Mammary microvascular endothelial cell (primary cell): ENCODE measurements at places on chromosomes 2 and 18. TPM values are rescaled to one million over a fixed set of nuclear protein-coding genes. Genes with fewer than 3 reads are reported as not detected.

Gene C2orf81
- total RNA-seq: 0.59 and 0.67 TPM in 2 replicates

Gene DNPEP
- 46.8 and 54.5 TPM in 2 replicates for total RNA-seq

Gene ATRAID
- total RNA-seq: 131 and 156 TPM in 2 replicates

Gene EML6
- total RNA-seq: 0.13 and 0.89 TPM in 2 replicates

Gene HOXD13
- not detected in 2 replicates for total RNA-seq

Gene SPP2
- not detected in 2 replicates for total RNA-seq

Gene CRYGC
- total RNA-seq: not detected in 2 replicates

Gene DPP4
- 20.2 and 20.3 TPM in 2 replicates for total RNA-seq

Gene UGT1A3
- not detected in 2 replicates for total RNA-seq

Gene MAL
- not detected in 2 replicates for total RNA-seq

Gene IFIH1
- total RNA-seq: 24.5 and 26.0 TPM in 2 replicates

Gene CTNNA2
- total RNA-seq: not detected in 2 replicates

Gene RGPD3
- total RNA-seq: 0.10 and 0.13 TPM in 2 replicates

Gene IL36B
- total RNA-seq: not detected in 2 replicates

Gene FSIP2
- 0.20 TPM in 1 of 2 replicates, not detected in the other for total RNA-seq

Gene DNAJC5G
- total RNA-seq: not detected in 2 replicates

Gene DSG2
- 1.3 and 3.1 TPM in 2 replicates for total RNA-seq

Gene ACVR1C
- total RNA-seq: not detected in 2 replicates

Gene MGAT4A
- total RNA-seq: 49.2 and 68.6 TPM in 2 replicates

Gene PROKR1
- total RNA-seq: not detected in 2 replicates

Gene LMAN1
- 101 and 109 TPM in 2 replicates for total RNA-seq

Gene TBR1
- total RNA-seq: not detected in 2 replicates

Gene DSC1
- not detected in 2 replicates for total RNA-seq

Gene TMEM247
- total RNA-seq: not detected in 2 replicates

Gene LRATD1
- 2.3 and 3.8 TPM in 2 replicates for total RNA-seq

Gene SERPINB4
- total RNA-seq: not detected in 2 replicates

Gene CCL20
- 4.6 and 6.5 TPM in 2 replicates for total RNA-seq

Gene ANKRD23
- 0.20 TPM in 1 of 2 replicates, not detected in the other for total RNA-seq

Gene SDC1
- total RNA-seq: 1.4 and 1.9 TPM in 2 replicates

Gene ASTL
- not detected in 2 replicates for total RNA-seq

Gene PKP4
- 29.5 and 31.3 TPM in 2 replicates for total RNA-seq

Gene KCNF1
- total RNA-seq: 0.20 and 0.33 TPM in 2 replicates

Gene DSC3
- 0.10 and 0.13 TPM in 2 replicates for total RNA-seq

Gene GTF2A1L
- 0.60 TPM in 1 of 2 replicates, not detected in the other for total RNA-seq

Gene ATAD2B
- 4.7 and 5.1 TPM in 2 replicates for total RNA-seq

Gene PLGLB2
- total RNA-seq: not detected in 2 replicates

Gene GPAT2
- total RNA-seq: 7.6 and 8.3 TPM in 2 replicates

Gene PDCD1
- not detected in 2 replicates for total RNA-seq

Gene OTOS
- not detected in 2 replicates for total RNA-seq

Gene ANKRD62
- total RNA-seq: not detected in 2 replicates

Gene ADD2
- total RNA-seq: 14.3 and 15.4 TPM in 2 replicates

Gene FKBP7
- total RNA-seq: 10.3 and 11.4 TPM in 2 replicates

Gene HOXD3
- 4.6 and 4.9 TPM in 2 replicates for total RNA-seq

Gene RESP18
- not detected in 2 replicates for total RNA-seq

Gene ATOH8
- total RNA-seq: 15.4 and 17.1 TPM in 2 replicates

Gene AMMECR1L
- total RNA-seq: 10.1 and 10.9 TPM in 2 replicates

Gene TXNDC2
- not detected in 2 replicates for total RNA-seq

Gene CAVIN2
- 235 and 249 TPM in 2 replicates for total RNA-seq

Gene TANC1
- 60.2 and 69.5 TPM in 2 replicates for total RNA-seq

Gene CFAP221
- total RNA-seq: 0.07 TPM in 1 of 2 replicates, not detected in the other

Gene OR6B2
- not detected in 2 replicates for total RNA-seq

Gene PEX13
- 29.8 and 45.5 TPM in 2 replicates for total RNA-seq

Gene ABCB11
- total RNA-seq: under 0.01 and 0.05 TPM in 2 replicates

Gene DCDC2C
- total RNA-seq: 0.60 TPM in 1 of 2 replicates, not detected in the other

Gene OTX1
- 0.10 TPM in 1 of 2 replicates, not detected in the other for total RNA-seq

Gene ERFE
- total RNA-seq: 1.3 and 1.5 TPM in 2 replicates

Gene UGT1A6
- not detected in 2 replicates for total RNA-seq

Gene GAL3ST2
- total RNA-seq: not detected in 2 replicates

Gene LIMS2
- total RNA-seq: 43.8 and 47.4 TPM in 2 replicates

Gene RNF152
- 5.9 TPM in 2 replicates for total RNA-seq
